ENCODE measurements at places on chromosomes 3 and 15. TPM values are rescaled to one million over a fixed set of nuclear protein-coding genes. Genes with fewer than 3 reads are reported as not detected.

DNA sequence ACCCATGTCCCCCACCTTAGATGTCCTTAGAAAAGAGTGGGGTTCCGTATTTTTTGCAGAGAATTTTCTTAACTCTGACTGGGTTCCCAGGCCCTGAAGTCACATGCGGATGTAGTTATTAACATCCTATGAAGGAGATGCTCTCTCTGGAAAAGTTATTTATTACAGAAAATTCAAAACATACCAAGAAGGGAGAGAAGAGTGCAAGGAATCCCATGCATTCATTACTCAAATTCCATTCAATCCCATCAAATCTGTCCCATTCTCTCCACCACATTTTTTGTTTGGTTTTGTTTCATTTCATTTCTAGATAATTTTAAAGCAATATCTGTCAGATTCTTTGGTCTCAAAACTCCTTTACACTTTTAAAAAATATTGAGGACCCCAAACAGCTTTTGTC lies 34.3 kb upstream of the ANKRD34C start:
- no peak overlapping the region for H3K4me3 ChIP-seq
- no peaks in the 10 kb centered on the region for H3K4me1 ChIP-seq
- no peaks in the 10 kb centered on the region for H3K36me3 ChIP-seq
- H3K27ac ChIP-seq, result no peak overlapping the region
- peaks cover 47% of the 10 kb centered on the region for H3K27me3 ChIP-seq
- DNase-seq, result no peak

DNA sequence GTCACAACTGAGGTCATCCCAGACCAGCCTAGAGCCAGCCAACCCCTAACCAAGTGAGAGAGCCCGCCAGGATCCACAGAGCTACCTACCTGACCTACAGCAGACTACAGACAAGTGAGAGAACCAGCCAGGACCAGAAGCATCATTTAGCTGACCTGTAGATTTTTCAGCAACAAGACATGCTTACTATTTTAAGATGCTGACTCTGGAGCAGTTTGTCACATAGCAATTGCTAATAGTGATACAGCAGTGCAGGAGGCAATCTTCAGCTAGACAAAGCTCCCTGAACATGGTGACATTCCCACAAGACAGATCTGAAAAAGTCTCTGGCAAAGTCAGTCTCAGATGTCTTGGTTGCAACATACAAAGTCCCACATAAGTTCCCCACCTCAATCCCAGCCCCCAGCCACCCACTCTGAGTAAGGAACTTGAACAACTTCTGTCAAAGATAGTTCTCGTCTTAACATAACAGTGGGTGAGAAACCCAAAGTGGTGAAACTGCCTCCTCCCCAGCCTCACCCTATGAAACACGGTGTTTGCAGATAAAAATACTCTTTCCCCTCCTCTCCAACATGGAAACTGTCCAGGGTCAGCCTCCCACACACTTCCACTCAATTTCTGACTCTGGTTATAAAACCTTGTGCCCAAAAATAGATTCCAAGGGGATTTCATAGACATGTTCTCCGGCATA lies 120.3 kb upstream of the SLC6A11 start:
- H3K27ac ChIP-seq, result no peak overlapping the region
- no peak overlapping the region for H3K4me3 ChIP-seq
- H3K36me3 ChIP-seq, result no peaks in the 10 kb centered on the region
- H3K4me1 ChIP-seq, result no peaks in the 10 kb centered on the region

- no peaks in the 10 kb centered on the region for H3K36me3 ChIP-seq
- H3K4me3 ChIP-seq, result no peak overlapping the region
- H3K27ac ChIP-seq, result no peak overlapping the region
Measured at GRCh38 chr3:30266524-30266923, 339.9 kb upstream of the TGFBR2 start.

GRCh38 chr3:46930166-46930944 lies 46.2 kb downstream of the CCDC12 start:
- H3K27me3 ChIP-seq, result no peaks in the 10 kb centered on the region
- H3K4me3 ChIP-seq, result no peak overlapping the region
- H3K27ac ChIP-seq, result peak overlapping the region; percentile 71
- DNase-seq, result no peak
- H3K36me3 ChIP-seq, result peaks cover 5% of the 10 kb centered on the region
- H3K4me1 ChIP-seq, result peaks cover 70% of the 10 kb centered on the region

DNA sequence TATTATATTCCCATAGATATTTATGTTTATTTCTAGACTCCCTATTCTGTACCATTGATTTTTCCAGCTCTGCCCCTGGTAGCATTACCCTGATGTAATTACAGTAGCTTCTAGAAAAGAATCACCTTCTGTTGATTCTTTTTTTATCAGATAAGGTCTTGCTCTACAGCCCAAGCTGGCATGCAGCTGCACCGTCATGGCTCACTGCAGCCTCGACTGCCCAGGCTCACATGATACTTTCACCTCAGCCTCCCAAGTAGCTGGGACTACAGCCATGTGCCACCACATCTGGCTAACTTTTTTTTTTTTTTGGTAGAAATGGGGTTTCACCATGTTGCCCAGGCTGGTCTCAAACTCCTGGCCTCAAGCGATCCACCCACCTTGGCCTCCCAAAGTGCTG lies 41.8 kb downstream of the SLC24A1 start:
- no peaks in the 10 kb centered on the region for H3K4me1 ChIP-seq
- no peaks in the 10 kb centered on the region for H3K27me3 ChIP-seq
- H3K36me3 ChIP-seq, result no peaks in the 10 kb centered on the region

- no peak for DNase-seq
- H3K27me3 ChIP-seq, result no peaks in the 10 kb centered on the region
- H3K36me3 ChIP-seq, result no peaks in the 10 kb centered on the region
- no peak overlapping the region for H3K4me3 ChIP-seq
Measured at GRCh38 chr15:66941791-66942190, 123.6 kb upstream of the SMAD3 start.

The GOLGA8J gene
- total RNA-seq, result not detected

The ROPN1B gene
- 0.50 TPM for total RNA-seq

The SLC4A7 gene
- total RNA-seq, result 31.7 TPM

DNA sequence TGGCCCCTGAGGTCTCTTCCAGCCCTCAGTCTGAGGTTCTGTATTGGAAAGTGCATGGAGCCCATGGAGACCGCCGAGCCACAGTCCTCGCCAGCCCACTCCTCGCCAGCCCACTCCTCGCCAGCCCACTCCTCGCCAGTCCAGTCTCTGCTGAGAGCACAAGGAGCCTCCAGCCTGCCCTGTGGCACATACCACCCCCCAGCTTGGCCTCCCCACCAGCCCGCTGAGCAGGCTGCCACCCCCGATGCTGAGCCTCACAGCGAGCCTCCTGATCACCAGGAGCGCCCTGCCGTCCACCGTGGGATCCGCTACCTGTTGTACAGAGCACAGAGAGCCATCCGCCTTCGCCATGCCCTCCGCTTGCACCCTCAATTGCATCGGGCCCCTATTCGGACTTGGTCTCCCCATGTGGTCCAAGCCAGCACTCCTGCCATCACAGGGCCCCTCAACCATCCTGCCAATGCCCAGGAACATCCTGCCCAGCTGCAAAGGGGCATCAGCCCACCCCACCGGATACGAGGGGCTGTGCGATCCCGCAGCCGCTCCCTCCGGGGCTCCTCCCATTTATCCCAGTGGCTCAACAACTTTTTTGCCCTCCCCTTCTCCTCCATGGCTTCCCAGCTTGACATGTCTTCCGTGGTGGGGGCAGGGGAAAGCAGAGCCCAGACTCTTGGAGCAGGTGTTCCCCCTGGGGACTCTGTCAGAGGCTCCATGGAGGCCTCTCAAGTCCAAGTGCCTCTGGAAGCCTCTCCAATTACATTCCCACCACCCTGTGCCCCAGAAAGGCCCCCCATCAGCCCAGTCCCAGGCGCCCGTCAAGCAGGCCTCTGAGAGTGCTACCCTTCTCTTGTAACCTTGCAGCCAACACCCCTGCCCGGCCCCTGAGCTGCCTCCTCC lies 40.9 kb downstream of the PML start:
- H3K4me1 ChIP-seq, result peaks cover 5% of the 10 kb centered on the region
- H3K27ac ChIP-seq, result no peak overlapping the region
- H3K4me3 ChIP-seq, result no peak overlapping the region
- DNase-seq, result no peak
- no peaks in the 10 kb centered on the region for H3K27me3 ChIP-seq

GRCh38 chr15:51335538-51336410 lies 2.6 kb downstream of the CYP19A1 start:
- H3K4me1 ChIP-seq, result no peaks in the 10 kb centered on the region
- no peak overlapping the region for H3K27ac ChIP-seq
- DNase-seq, result no peak
- H3K27me3 ChIP-seq, result no peaks in the 10 kb centered on the region
- no peak overlapping the region for H3K4me3 ChIP-seq

The WDR72 gene
- 1.8 TPM for total RNA-seq

The PLCB2 gene
- total RNA-seq, result 1.6 TPM

The CCDC71 gene
- 17.8 TPM for total RNA-seq
